ENCODE measurements at places on chromosomes 11 and 22.

DNA sequence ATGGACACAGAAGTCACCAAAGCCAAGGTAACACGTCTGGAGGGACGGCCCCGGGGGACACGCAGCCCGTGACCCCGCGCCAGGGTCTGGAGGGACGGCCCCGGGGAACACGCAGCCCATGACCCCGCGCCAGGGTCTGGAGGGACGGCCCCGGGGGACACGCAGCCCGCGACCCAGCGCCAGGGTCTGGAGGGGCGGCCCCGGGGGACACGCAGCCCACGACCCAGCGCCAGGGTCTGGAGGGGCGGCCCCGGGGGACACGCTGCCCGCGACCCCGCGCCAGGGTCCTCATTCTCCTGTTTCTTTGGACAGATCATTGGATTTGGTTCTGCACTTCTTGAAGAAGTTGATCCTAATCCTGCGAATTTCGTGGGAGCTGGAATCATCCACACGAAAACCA lies 27.1 kb downstream of the MUC6 start:
- no peak for DNase-seq

- peak; percentile 5 for DNase-seq
Observed at GRCh38 chr11:62223095-62223494, 14.6 kb downstream of the SCGB2A1 start.

DNA sequence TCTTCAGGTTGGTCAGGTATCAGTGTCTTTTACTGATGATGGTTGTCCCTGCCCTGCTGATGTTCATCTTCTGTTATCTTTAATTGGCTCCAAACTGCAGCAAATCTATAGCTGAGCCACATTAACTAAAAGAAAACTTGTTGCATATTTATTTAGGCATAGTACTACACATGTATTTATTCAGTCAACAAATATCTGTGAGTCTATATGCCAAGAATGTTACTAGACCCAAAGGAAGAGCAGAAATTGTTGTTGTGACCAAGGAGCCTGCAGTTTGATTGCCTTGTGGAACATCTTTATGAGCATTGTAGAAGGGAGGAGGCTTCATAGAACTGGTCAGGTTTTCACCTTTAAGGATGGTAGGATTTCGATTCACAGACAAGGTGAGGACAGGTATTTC lies 10.1 kb downstream of the BMAL1 start:
- no peak for DNase-seq

DNA sequence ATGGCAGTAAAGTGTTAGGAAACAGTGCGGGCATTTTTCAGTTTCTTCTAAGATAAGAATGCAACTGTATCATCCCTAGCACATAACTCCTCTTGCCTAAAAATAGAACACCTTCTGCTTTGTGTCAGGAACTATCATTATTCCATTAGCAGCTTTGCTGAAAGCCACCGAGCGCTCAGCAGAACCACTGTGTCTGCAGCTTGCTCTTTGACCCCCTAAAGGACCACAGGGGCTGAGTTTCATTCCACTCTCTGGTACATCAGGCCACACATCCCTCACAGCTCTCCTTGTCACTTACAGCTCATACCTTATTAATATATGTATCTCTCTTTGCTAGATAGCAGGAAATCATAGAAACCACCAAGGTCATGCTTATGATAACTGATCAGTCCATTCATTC lies 360.2 kb downstream of the KCNA4 start:
- DNase-seq, result peak; percentile 64

GRCh38 chr11:68020575-68020974 lies 9.9 kb upstream of the NDUFS8 start:
- peak; percentile 56 for DNase-seq

DNA sequence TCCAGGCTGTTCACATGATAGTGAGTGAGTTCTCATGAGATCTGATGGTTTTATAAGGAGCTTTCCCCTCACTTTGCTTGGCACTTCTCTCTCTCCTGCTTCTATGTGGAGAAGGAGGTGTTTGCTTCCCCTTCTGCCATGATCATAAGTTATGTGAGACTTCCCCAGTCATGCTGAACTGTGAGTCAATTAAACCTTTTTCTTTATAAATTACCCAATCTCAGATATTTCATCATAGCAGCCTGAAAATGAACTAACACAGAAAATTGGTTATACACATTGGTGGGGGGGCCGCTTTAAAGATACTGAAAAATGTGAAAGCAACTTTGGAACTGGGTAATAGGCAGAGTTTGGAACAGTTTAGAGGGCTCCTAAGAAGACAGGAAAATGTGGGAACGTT lies 741.1 kb upstream of the LUZP2 start:
- DNase-seq, result peak; percentile 15

DNA sequence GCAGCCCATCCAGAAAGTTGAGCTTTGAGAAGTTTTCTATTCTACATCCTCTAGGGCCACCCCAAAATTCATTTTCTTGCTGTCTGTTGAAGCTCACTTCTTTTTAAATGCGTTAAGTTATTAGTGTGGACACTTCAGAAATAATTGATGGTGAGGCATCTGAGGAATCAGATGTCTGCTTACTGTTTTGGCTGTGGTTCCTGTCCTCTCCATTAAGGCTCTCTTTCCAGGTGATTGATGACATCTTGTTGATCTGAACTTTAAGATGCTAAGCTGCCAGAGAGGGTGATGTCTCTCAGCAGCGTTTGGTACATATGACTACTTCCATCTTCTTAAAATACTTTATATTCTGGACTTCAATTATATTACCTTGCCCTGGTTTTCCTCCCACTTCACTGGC lies 45.2 kb downstream of the FAT3 start:
- no peak for DNase-seq

DNA sequence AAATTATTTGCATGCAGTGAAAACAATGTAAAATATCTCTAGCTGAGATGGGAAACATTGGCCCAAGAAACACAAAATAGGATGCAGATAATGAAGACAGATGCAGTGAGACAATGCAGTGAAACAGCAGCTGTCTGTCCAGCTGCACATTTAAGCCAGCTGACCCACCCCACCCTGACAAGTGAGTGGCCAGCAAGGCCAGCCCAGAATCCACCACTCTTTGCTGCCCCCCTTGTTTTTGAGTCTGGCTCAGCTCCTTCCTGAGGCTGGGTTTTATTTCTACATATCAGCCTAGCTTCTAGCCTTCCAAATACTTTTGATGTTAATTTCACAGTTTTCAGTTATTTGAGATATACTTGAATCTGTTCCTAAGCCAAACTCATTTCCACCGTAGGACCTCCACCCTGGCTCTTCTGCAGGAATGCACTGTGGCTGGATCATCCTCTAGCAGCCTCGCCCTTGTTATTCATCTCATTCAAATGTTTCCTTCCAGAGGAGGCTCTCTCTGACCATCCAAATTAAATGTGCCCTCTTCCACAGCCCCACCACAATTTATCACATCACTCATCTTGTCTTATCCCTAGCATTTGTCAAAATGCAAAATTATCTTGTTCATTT lies 154.1 kb upstream of the POU2AF2 start:
- no peak for DNase-seq

GRCh38 chr11:47857892-47858543 lies 9.9 kb upstream of the NUP160 start:
- DNase-seq, result peak; percentile 69

DNA sequence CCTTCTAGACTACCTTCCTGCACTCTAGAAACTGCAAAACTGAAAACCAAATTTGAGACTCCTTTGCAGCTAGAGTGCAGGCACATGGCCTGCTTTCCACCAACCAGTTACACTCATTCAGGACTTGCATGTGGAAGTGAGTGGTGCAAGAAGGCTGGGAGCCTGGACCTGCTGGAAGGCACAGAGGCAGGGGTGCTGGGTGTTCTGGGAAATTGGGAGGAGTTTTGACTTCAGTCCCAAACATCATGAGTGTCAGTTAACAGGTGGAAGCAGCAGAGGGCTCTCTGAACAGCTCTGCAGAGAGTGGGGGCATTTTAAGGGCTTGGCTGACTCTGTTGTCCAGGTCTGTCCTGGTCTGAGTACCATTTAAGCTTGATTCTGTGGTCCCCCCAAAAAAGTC lies 49.3 kb upstream of the SYT13 start:
- DNase-seq, result no peak

All from mesenchymal stem cell (in vitro differentiated cells and primary cell).